Activated CD8-positive, alpha-beta memory T cell treated with anti-CD3 and anti-CD28 coated beads for 24 hours (primary cell): ENCODE measurements at places on chromosomes 7 and 10.
A peak's percentile ranks its signal among the peaks of the same experiment; 100 is the strongest.

DNA sequence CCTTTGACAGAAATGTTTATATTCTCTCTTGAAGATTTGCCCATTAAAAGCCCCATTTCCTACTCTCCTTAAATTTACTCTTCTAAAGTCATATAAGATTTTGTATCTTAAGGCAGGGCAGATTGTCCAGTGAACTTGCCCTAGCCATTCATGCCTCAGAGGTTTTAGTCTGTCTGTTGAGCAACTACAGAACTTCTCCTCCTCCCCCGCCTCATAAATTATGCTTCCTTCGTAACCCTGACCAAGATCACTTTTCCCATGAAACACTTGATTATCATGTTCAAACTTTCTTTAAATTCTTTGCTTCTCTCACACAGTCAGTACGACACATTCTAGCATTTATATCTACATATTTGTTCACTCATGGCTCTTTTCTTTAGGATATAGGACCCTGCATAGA is 621.3 kb downstream of the ANKRD7 start:
- DNase-seq: no peak

- no peak for DNase-seq
These were observed 245.1 kb downstream of the STK31 start for GRCh38 chr7:23955145-23955544.

- DNase-seq: peak; percentile 84
These were observed 3.0 kb upstream of the DLX5 start for GRCh38 chr7:97027427-97028234.

DNA sequence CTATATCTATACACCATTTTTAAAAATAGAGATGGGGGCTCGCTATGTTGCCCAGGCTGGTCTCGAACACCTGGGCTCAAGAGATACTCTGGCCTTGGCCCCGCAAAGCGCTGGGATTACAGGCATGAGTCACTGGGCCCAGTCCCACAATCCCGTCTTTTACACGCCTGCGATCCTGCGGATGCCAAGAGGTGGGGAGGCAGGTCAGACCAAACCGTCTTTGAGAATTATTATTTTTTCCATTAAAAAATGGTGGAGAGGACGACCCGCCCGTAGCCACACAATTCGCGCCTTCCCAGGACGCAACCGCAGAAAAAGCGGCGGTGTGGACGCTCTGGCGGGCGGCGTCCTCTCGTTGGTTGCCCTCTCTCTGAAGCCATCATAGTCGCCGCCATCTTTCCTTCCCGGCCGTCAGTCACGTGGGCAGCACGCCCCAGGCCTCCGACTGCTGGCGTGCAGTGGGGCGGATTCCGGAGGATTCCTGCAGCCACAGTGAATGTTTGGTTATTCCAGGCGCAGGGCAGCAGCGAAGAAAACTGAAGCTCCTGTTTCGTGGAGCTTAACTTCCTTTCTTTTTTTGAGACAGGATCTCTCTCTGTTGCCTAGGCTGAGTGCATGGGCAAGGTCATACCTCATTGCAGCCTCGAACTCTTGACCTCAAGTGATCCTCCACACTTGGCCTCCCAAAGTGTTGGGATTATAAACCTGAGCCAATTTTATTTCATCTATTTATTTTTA is 9.9 kb upstream of the EPHB4 start:
- DNase-seq: peak; percentile 90

- DNase-seq: no peak
These were observed 87.9 kb upstream of the KAT6B start for GRCh38 chr10:74738542-74738941.

- DNase-seq: no peak
These were observed 190.9 kb downstream of the RNLS start for GRCh38 chr10:88392222-88392621.

- no peak for DNase-seq
These were observed 2.8 kb downstream of the HTRA1 start for GRCh38 chr10:122464250-122464510.
